BJ (cell line): ENCODE measurements at places on chromosomes 11 and 22.

GRCh38 chr22:39560127-39560526 is 10.4 kb upstream of the CACNA1I start:
- no peak for DNase-seq

DNA sequence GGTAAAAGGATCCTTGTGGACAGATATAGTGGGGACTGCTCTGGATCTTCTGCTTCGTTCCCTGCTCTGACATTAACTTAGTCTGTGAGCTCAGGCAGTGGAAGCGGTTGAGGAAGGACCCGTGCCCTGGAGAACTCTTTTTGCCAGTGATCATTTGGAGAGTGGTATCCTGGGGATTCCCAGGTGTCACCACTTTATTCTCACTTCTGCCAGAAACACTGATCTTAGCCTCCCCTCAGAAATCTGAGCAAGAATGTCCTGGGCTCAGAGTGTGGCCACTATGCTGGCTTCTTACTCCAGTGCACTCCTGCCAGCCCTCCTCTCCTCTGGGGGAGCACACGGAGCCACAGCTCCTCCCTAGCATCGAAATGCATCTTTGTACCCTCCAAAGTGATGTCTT is 7.6 kb upstream of the PHOX2A start:
- no peak for DNase-seq

GRCh38 chr11:120173807-120174206 is 35.9 kb upstream of the TRIM29 start:
- DNase-seq = no peak

DNA sequence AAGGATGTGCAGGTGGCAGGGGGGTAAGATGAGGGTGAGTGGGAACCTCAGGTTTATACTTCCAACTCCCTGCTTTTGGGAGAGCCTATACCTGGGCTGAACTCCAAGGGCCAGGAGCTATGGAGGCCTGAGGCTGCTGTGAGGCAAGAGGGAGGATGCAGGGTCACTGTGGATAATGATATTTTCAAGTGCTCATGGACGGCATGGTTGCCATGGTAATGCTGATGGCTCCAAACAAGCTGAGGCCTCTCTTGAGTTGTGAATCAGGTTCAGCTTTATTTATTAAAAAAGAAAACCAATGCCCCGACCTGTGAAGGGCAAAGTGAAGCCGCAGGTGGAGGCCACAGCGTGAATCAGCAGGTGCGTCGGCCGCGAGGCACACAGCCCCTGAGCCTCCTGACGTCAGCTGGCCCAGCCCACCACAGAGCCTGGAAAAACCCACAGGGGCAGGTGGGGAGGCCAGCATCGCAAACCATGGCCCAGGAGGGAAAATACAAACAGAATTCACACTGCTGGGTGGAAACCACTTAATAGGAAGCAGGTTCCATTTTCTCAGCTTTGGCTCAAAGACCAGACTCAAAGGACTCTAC is 17.4 kb upstream of the CREB3L1 start:
- DNase-seq = no peak

DNA sequence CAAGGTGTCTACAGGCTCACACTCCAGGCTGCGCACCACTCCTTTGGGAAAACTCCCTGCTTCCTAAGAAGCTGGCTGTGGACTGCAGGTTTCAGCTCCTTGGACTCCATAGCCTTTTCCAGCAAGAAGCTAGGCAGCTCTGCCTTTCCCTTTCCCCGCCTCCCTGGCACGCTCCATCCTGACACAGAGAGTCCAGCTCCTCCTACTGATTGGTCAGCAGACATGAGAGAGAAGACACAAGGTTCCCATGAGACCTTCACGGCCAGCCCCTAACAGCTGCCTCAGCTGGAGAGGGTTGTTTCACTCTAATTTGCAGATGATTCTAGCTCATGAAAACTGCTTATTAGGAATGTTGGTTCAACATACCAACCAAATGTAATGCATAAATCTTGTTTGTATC is 27.6 kb downstream of the TENM4 start:
- DNase-seq = peak; percentile 79

DNA sequence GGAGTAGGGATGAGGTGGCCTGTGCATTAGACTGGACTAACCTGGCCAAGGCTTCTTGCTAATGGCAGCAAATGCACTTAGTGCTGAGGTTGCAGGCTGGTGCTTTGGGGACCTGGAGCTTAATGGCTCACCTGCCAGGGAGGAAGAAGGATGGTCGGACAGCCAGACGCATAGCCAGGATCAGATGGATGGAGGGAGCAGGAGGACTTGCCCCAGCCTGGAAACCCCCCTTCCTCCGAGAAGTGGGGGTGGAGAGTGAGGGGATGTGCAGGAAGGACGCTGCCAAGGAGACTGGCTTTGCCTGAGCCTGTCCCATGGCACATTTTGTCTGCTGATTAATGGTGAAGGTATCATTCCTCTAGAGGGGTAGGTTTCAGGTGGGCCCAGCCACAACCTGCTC is 17.9 kb downstream of the IGLL1 start:
- no peak for DNase-seq

GRCh38 chr11:65616575-65617001 is 1.0 kb downstream of the PCNX3 start:
- DNase-seq = no peak
